ENCODE measurements at places on chromosomes 1 and 21. TPM values are rescaled to one million over a fixed set of nuclear protein-coding genes. Genes with fewer than 3 reads are reported as not detected.
A peak's percentile ranks its signal among the peaks of the same experiment; 100 is the strongest.

GRCh38 chr1:29260531-29260930 lies 24.2 kb downstream of the PTPRU start:
- DNase-seq = no peak

DNA sequence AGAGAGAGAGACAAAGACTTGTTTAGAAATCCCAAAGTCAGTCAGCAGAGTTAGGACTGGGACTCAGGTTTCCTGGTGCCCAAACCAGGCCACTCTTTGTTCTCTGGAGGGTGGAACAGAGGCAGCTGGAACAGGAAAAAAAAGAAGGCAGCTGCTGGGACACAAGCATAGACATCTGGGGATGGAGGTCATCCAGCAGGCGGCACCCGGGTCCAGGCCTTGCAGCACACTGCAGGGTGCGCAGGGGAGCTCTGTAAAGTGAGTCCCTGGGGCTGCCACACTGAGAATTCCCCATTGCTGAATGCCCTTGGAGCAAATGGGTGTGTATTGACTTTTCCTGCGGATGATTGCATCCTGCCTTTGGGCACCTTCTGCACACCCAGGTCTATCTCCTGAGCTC lies 222.9 kb upstream of the CSF3R start:
- no peak for DNase-seq

DNA sequence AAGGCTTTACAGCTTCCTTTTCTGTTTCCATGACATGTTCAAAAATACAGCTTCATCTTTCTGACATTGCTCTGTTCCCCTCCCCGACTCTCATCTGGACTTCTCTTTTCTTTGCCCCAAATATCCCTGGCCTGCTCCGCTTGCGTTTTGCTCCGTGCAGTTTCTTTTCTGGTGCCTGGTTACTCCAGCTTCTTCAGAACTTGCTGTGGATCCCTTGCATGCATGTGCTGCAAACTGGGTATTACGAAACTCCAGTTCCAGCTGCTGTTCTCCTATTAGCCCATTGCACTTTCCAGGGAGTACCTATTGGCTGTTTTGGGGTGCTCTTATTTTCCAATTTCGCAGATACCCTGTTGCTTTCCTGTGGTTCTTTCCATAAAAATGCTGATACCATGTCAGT lies 9.9 kb upstream of the NDC1 start:
- DNase-seq = no peak

DNA sequence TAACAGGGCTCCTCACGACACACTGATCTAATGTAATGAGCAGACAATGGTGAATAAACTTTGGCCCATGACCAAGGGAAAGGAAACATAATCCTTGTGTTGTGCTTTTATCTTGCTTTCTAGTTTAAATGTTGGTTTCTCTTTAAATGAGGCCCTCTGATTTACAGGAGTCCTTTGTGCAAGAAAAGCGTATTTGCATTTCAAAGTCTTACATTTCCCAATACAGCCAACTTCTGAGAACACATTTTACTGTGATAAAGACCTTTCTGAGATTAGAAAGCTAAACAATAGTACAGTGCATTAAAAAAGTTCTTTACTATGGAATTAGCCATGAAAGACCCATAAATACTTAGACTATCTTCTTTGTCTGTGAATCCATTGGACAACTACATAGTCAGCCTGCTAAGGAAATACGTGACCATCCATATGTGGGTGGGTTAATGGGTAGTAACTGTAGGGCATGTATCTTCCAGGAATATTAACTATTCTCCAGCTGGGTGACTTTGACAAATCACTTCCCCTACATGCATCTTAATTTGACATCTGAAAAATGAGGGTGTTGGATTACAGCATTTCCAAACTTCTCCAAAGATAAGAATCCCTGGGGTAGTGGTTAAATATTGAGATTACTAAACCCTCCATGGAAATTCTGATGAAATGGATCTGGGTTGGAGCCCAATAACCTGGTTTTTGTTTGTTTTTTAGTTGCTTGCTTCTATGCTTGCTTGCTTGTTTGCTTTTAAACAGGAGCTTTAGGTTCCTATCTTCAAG lies 50.3 kb upstream of the USP1 start:
- DNase-seq = no peak

GRCh38 chr1:71014178-71014579 lies 33.4 kb downstream of the PTGER3 start:
- DNase-seq = no peak

- no peak for DNase-seq
Measured at GRCh38 chr1:98480271-98480670, 181.2 kb upstream of the SNX7 start.

DNA sequence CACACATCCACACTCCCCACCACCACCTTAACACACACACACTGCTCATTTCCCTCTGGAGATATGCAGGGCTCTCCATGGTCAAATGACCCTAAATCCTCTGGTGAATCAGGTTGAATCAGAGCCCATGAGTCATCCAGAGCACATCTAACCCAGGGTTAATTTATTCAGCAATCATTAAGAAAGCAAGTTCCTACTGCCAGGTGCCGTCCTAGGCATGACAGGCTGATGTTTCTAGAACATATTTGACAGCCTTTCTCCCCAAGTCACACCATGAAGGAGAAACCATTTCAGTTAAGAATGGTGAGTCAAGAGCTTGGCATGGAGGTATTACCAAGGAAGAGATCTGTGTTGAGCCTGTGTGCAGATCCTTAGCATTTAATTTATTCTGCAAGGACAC lies 194.3 kb upstream of the CAMK1G start:
- DNase-seq = no peak

GRCh38 chr21:23008601-23009202 lies 2010.5 kb downstream of the NCAM2 start:
- no peak for DNase-seq

DNA sequence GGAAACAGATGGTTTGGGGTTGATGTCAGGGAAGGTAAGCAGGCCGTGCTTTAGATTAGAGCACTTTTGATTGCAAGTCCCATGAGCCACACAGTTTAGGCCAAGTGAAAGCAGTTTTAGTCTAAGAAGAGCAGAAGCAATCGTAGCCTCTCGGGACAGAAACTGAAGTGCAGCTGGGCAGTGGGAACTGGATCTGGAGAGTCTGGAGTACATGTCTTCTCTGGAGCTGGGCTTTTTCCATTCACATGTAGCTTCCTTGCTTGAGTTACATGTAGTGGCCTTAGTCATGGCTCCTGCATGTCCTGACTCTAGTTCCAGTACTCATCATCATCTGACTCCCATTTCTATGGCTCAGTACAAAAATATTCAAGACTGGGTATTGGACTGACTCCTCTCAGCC lies 16.7 kb downstream of the CAMTA1 start:
- no peak for DNase-seq

GRCh38 chr1:244603498-244603897 lies 49.4 kb upstream of the DESI2 start:
- DNase-seq = peak; percentile 3

DNA sequence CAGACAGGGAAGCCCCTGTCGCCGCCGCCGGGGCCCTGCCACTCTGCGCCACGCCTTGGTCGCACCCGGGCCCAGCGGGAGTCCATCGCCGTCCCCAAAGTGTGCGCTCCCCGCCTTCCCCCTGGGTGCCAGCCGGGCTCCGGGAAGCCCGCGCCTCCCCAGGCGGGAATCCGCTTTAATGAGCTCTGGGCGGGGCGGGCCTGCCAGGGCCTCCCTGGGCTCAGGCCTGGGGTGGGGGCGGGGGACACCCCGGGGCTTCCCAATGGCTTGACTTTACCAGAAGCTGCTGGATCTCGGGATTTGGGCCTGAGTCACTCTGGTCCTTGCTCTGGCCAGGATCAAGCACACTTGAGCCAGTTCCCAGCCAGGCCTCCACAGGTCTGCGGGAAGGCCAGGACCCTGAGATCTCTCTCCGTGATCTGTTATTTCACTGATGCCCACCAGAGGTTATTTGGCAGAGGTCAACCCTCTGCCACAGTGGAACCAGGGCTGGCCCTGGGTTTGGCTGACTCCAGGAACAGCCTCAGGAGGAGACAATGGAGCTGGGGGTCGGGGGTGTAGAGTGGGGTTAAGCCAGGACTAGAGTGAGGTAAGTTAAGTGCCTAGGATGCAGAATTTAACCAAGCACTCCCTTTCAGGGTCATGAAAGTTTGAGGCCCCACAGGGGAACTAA lies 178.4 kb upstream of the EDN2 start:
- no peak for DNase-seq

DNA sequence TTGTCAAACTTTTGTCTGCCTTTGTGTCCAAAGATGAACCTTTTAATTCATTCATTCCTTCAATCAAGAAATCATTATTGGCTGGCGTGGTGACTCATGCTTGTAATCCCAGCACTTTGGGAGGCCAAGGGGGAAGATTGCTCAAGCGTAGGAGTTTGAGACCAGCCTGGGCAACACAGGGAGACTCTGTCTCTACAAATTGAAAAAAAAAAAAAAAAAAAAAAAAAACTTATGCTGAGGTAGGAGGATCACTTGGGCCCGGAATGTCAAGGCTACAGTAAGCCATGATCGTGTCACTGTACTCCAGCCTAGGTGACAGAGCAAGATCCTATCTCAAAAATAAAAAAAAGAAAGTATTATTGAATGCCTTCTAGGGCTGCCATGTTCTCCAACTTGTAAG lies 51.3 kb upstream of the CXADR start:
- DNase-seq = no peak

DNA sequence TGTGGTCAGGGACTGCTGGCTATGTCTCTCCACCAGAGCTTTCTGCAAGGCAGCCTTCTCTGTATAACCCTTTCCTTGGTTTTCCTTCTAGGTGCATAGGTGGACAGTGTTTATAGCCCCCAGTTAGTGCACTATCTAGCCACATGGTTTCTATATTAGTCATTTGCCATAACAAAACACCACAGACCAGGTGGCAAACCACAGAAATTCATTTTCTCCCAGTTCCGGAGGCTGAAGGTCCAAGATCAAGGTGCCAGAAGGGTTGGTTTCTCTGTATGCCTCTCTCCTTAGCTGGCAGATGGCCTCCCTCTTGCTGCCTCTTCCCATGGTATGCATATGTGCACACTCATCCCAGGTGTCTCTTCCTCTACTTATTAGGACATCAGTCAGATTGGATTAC lies 106.4 kb downstream of the KAZN start:
- no peak for DNase-seq

DNA sequence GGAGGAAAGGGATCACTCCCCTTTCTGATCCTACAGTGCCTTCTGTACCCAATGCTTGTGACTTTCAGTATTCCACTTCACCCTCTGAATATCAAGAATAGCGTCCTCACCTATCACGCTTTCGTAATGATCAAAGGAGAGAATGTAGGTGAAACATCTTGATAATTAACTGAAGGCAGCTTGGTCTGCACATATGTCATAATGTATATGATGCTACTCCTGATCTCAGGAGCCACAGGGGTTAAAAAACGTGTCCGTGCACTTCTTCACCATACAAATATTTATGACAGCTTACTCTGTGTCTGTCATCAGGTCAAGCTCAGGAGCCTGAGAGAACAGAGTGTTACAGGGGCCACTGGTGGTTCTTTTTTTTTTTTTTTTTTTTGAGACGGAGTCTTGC lies 1.2 kb upstream of the PIK3C2B start:
- no peak for DNase-seq

- DNase-seq = no peak
Measured at GRCh38 chr1:2215909-2216766, 12.0 kb upstream of the SKI start.

GRCh38 chr1:66505671-66506392 lies 28.1 kb upstream of the SGIP1 start:
- no peak for DNase-seq

DNA sequence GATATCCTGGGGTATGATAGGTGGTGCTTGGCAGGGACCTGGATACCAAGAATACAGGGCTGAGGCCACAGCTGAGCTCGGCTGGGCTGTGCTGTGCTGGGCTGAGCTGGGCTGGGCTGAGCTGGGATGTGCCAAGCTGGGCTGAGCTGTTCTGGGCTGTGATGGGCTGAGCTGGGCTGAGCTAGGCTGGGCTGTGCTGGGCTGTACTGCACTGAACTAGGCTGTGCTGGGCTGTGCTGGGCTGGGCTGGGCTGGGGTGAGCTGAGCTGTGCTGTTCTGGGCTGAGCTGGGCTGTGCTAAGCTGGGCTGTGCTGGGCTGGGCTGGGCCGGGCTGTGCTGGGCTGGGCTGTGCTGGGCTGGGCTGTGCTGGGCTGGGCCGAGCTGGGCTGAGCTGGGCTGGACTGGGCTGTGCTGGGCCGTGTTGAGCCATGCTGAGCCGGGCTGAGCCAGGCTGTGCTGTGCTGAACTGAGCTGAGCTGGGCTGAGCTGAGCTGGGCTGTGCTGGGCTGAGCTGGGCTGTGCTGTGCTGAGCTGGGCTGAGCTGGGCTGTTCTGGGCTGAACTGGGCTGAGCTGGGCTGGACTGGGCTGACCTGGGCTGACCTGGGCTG lies 94.7 kb upstream of the ACTRT2 start:
- no peak for DNase-seq

GRCh38 chr1:116497656-116498055 lies 73.2 kb downstream of the CD58 start:
- no peak for DNase-seq

DNA sequence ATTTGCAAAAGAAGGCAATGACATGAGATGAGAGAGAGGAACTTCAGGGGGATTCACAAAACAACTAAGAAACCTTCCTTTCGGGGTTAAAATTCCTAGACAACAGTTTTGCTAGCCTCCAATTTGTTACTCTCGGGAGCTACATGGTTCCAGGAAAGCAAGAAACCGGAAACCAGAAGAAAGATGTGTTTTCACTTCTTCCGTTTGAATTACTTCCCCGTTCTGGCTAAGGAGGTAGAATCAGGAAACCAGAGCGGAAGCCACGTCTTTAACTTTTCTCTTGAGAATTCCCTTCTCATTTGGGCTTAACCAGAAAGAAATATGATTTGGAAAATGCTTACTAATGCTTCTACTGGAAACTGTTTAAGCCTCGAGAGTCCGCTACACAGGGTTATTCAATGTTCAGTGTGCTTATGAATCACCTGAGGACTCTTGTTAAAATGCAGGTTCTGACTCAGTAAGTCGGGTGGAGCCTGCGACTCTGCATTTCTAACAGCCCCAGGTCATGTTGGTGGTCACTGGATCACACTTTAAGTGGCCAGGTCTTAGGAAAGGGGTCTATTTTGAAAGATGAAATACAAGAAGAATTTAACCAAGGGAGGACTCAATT lies 43.5 kb upstream of the MCOLN3 start:
- no peak for DNase-seq

GRCh38 chr1:155932081-155932480 lies 2.1 kb downstream of the KHDC4 start:
- no peak for DNase-seq

ZNF683 gene
- polyA plus RNA-seq = not detected

BRINP3 gene
- 5.0 TPM for polyA plus RNA-seq

CLDN17 gene
- polyA plus RNA-seq = not detected

EXTL2 gene
- 67.5 TPM for polyA plus RNA-seq

TMEM269 gene
- polyA plus RNA-seq = 0.84 TPM

ECM1 gene
- 14.5 TPM for polyA plus RNA-seq

TCEA3 gene
- 49.0 TPM for polyA plus RNA-seq

METTL25B gene
- polyA plus RNA-seq = 33.0 TPM

TSPAN1 gene
- polyA plus RNA-seq = 86.8 TPM

AIDA gene
- 65.7 TPM for polyA plus RNA-seq

LCE2C gene
- polyA plus RNA-seq = not detected

CLCA1 gene
- not detected for polyA plus RNA-seq

CTSE gene
- polyA plus RNA-seq = 0.23 TPM

SMIM1 gene
- 15.3 TPM for polyA plus RNA-seq

OLFML2B gene
- polyA plus RNA-seq = 10.9 TPM

TNNT2 gene
- polyA plus RNA-seq = 59.0 TPM

LYSMD1 gene
- polyA plus RNA-seq = 19.1 TPM

CRP gene
- polyA plus RNA-seq = not detected

Measured in right renal pelvis (tissue), 4 donors.